CD4-positive, alpha-beta T cell treated with Interleukin-17A for 4 hours (primary cell): ENCODE measurements at places on chromosomes 13 and 19.
A peak's percentile ranks its signal among the peaks of the same experiment; 100 is the strongest.

DNA sequence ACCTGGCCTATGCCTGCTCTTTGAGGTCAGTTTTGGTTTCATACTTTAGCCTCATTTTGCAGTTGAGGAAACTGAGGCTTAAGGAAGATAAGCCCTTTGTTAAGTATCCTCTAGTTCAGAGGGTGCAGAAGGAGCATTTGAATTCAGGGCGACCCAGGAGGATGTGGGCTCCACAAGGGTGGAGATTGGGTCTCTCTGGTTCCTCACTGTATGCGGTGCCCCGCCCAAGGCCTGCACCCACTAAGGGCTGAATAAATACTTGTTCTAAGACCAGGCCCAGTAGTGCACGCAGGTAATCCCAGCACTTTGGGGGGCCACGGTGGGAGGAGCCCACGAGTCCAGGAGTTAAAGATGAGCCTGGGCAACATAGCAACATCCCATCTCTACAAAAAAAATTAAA is 768 bp upstream of the SLC44A2 start:
- peak; percentile 54 for DNase-seq

- DNase-seq: peak; percentile 62
Observed at GRCh38 chr13:97226788-97227627, 4.9 kb downstream of the MBNL2 start.

DNA sequence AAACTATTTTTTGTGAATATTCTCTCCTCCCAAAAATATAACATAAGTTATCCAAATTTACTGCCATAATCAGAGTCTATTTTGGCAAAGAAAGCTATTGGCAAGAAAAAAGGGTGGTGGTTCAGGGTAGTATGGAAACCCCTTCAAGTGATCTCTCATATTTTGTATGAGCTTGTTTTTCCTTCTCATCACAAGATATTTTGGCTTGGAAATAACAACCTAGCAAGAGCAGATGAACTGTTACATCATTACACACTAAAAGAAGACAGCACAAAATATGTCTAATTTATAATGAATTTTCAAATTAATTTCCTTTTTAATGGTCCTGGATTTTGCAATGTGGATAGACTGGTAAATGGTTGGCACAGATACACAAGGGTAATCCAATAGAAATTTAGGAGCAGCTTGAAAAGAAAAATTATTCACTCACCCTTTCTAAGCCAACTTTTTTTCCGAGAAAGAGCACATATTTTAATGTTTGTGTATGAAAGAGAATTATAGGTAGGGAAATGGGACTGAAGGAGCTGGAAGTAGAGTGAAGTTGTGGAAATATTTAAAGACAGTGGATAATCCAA is 225.1 kb downstream of the EFNB2 start:
- DNase-seq: no peak

- no peak for DNase-seq
Observed at GRCh38 chr13:21684576-21684975, 13.7 kb downstream of the FGF9 start.

DNA sequence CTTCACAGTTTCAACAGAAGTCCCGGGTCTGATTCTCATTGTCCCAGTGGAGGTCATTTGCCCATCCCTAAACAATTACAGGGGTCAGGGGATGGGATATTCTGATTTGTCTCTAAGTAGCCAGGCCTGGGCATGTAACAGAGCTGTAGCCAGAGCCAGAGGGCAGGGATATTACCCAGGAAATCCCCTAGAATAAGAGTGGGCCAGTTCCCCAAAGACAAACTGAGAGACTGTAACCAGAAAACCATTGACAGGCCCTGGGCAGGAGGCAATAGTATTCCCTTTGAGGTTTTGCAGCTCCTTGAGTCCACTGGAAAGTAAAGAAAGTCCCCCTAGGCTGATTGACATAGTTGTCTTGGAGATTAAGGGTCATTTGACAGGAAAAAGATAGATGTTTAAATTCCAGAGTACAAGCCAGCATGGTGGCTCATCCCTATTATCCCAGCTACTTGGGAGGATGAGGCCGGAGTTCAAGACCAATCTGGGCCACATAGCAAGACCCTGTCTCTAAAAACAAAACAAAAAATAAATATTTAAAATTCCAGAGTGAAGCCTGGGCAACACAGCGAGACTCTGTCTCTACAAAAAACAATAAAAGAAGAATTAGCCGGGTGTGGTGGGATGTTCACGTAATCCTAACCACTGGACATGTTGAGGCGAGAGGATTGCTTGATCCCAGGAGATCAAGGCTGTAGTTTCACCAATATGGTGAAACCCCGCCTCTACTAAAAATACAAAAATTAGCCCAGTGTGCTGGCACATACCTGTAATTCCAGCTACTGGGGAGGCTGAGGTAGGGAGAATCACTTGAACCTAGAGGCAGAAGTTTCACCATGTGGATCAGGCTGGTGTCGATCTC is 1.9 kb upstream of the SDHAF1 start:
- DNase-seq: no peak
